Right atrium auricular region (tissue), 2 donors: ENCODE measurements at places on chromosomes 3 and 15. TPM values are rescaled to one million over a fixed set of nuclear protein-coding genes. Genes with fewer than 3 reads are reported as not detected.

SH2D7 gene
- not detected for total RNA-seq

DNA sequence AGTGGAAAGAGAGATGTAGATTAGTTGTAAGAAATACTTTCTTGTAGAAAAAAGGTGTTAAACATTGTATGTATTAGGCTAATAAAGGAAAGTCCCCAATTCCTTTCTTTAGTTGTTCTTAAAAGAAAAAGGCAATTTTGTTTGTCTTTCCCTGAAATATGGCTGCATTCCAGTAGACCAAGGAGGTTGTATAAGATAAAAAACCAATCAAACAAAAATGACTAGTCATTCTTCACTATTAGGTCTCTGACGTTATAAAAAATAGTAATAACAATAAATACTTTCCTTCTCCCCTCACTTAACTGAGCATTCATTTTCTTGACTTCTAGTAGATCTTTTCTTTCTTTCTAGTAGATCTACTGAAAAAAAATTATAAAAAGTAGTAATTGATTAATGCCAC is 8.6 kb upstream of the PPM1L start:
- DNase-seq, result no peak

DNA sequence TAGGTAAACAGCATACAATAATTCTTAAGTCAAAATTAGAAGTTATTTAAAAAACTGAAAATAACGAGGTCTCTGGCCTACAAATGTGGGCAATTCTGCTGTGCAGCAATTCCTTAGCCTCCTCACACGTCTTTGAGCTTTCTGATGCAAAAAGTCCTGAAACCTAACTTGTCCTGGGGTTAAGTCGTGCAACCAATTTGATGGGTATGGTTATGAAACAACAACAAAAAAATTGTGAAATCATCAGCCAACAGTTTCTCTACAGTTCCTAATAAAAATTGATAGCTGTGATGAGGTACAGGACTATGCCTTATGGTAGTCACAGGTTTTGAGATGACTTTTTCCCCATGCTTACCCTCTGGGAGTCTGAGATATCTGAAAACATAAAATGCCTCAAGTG is 6.5 kb upstream of the GLB1 start:
- DNase-seq, result no peak

TM6SF1 gene
- 7.3 TPM for total RNA-seq

HOMER2 gene
- total RNA-seq, result 18.3 TPM
